Activated CD4-positive, alpha-beta T cell treated with anti-CD3 and anti-CD28 coated beads, Interleukin-2, amount 50 U/mL, for 1 hour (primary cell): ENCODE measurements at places on chromosomes 2 and 18.

GRCh38 chr2:328761-329160, 40.9 kb upstream of the ALKAL2 start:
- no peak for DNase-seq

GRCh38 chr2:60771508-60771907, 15.4 kb downstream of the PAPOLG start:
- no peak for DNase-seq

DNA sequence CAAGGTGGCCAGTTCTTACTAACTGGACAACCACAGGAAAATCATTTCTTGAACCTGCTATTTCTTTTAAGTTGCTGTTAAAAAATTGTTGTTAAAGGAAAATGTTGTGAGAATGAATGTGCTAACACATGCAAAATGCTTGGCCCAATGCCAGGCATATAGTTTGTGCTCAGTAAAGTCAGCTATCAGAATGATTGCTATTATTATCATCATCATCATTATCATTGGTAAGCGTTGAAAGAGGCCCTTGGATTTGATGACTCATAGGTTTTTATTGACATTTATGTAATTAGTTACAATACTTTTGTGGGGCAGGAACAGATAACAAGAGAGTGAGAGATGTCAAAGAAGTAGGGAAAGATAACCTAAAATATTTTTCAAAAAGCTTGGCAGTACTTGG, 394.2 kb upstream of the ZEB2 start:
- DNase-seq: no peak

DNA sequence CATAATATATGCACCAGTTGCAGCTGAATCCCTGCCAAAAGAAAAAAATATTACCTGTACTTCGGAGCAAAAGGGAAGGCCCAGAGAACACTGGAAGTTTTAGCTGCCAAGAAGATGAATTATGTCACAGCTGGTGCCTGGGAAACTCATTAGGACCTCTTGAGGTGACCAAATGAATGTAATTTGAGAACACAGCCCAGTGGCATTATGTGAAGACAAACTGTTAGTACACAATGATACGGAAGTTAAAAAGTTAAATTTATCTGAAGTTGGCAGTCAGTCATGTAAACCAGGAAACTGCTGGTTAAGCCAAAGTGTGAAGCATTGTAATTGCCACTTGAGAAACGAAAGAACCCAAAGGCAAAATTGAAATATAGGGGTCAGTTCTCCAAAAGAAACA, 80.7 kb downstream of the EML4 start:
- no peak for DNase-seq

- DNase-seq: no peak
Observed at GRCh38 chr2:199465988-199466691, 8.4 kb upstream of the SATB2 start.

- no peak for DNase-seq
Observed at GRCh38 chr18:65811307-65811706, 60.5 kb downstream of the CDH7 start.
